ENCODE measurements at places on chromosomes 11 and 22.

DNA sequence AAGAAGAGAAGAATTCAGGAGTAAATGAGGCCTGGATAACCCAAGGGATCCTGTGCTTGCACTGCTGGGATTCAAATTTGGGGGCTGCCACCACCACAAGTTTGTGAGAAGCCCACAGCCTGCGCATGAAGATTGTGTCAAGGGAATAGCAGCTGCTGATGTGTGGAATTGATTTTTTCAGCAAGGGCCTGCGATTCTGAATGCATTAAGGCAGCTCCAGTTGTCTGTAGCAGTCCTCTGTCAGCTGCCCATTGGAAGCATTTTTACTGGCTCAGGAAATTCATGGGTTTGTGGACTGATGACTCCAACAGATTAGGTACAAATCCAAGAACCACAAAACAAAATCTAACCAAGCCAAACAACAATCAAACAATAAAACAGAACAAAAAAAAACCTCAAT lies 14.0 kb downstream of the ARVCF start:
- DNase-seq, result no peak

DNA sequence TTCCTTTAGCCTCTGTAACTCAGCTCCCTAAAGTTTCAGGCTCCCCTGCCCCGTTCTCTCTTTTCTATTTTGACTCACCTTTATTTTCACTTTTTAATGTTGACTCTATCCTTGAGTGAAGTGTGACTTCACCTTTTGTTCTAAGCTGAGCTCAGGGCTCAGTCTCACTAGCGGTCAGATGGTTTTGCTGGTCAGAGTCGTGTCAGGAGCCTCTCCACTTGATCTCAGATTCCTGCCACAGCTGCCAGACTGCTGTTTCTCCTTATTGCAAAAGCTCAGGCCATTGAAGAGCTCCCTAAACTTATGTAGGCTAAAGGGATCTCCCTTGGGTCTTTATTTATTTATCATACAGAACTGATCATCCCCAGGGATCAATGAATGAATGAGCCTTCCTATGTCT lies 13.7 kb upstream of the POU2AF2 start:
- no peak for DNase-seq

GRCh38 chr11:119754199-119754598 lies 25.2 kb upstream of the NECTIN1 start:
- no peak for DNase-seq

DNA sequence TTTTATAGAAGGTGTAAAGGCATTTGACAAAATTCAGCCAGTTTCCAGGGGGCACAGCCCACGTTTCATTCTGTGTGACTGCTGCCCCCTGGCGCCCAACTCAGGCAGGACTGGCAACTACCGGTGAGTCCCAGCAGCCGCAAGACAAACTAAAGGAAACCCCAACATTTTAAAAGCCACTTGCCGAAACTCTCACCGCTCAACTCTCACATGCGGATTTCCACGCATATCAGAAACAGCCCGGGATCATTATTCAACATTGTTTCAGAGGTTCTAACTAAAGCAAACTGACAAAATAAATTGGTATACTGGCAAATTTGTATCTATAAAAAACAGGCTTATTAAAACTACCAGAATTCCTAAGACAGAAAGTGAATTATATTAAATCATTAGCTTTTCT lies 48.2 kb downstream of the MORC2 start:
- peak; percentile 58 for DNase-seq

Measured in right renal pelvis (tissue), 4 donors.